Putamen (tissue), 1 donor: ENCODE measurements at places on chromosomes 11 and 22.
A peak's percentile ranks its signal among the peaks of the same experiment; 100 is the strongest.

DNA sequence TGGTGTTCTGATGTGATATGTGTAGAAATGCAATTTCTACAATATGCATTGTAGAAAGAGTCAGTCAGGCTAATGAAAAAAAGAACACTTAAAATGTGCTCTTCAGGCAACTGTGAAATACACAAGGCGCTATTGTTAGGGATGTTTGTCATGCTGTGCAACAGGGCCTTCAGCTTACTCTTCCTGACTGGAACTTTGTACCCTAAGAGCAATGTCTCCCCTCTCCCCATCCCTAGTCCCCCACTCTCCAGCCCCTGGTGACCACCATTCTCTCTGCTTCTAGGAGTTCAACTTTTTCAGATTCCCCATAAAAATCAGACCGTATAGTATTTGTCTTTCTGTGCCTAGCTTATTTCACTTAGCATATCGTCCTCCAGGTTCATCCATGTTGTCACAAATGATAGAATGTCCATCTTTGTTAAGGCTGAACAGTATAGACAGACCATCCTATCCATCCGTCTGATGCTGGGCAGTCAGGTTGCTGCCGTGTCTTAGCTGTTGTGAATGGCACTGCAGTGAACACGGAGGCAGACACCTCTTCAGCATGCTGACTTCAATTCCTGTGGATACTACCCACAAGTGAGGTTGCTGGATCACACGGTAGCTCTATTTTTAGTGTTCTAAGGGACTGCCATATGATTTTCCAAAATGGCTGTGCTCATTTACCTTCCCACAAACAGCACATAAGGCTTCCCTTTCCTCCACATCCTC is 10.7 kb downstream of the NDUFV1 start:
- DNase-seq, result no peak

DNA sequence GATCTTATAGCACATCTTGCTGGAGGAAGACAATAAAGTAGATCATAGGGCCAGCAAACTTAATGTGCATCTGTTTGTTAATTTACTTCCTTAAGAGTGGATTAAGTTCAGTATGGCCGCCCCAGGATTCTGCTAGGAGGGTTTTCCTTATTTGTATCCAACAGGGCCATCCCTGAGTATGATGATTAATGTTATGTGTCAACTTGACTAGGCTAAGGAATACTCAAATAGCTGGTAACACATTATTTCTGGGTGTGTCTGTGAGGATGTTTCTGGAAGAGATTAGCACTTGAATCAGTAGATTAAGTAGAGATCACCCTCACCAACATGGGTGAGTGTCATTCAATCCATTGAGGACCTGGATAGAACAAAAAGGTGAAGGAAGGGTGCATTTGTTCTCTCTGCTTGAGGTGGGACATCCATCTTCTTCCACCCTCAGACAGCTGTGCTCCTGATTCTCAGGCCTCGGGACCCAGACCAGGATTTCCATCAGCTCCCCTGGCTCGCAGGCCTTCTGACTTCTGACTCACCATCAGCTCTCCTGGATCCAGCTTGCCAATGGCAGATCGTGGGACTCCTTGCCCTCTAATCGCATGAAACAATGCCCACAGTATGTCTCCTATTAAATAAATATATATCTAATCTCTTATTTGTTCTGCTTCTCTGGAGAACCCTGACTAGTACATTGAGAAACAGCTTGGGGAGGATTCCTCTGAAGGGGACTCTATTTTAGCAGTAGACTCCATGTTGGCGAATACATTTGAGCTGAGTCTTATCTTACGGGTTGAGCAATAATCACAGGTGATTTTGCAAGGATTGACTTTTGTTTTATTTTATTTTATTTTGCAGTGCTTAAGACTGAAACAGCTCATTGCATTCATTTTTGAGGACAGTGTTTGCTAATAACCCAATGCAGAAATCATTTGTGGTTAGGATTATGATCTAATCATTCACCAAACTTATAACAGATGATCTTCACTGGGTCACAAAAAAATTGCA is 9.0 kb upstream of the ZBTB44 start:
- DNase-seq, result no peak

- no peak for DNase-seq
Measured at GRCh38 chr11:43567396-43567975, 113.1 kb upstream of the HSD17B12 start.

DNA sequence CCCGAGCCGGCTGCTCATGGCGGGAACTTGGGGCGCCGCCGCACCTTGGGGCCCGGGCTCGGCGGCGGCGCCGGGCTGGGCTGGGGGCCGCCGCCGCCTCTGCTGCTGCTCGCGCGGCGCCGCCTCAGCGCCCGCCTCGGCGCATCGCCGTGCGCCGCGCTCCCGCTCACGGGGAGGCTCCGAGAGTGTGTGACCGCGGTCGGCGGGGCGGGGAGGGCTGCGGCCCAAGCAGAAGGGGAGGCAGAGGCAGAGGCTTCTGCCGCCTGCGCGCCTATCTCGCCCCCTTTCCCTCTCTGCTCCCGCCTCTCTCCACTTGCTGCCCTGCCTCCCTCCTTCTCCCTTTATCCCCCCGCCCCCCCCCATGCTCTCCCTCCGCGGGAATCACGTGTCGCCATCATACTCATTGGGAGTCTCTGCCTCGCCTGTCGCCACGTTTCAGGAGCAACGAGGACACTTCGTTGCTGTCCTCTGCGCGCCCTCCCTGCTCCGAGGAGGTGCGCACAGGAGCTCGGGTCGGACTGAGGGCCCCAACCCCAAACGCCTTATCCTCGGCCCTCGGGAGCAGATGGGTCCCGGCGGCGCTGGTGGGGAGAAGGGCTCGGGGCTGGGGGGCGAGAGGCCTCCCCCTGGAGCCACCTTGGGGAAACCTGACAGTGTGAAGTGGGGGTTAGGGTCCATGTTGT is at the start of gene GUCY1A2:
Gene GUCY1A2, minus strand, starts transcription at position 258 of the 683 bp plus-strand sequence. CDS start 421 bp downstream, outside the sequence.
- peak; percentile 75 for DNase-seq

DNA sequence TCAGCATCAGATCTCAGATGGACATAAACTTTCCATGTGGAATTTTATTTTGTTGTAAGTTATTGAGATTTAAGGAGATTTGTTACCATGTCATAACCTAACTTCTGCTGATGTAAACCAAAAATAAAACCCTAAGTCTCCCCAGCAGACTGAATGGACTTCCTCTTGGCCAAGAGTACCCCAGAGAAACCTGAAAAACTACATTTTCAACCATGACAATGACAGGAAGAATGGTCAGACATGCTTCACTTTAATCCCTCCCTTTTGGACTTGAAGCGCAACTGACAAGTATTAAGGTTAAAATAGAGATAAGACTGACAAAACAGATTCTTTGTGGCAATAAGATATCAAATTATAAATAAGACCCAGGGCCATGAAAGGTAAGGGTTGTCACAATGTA is 579.7 kb upstream of the RAG2 start:
- DNase-seq, result no peak
